ENCODE measurements at places on chromosomes 5 and 9.

DNA sequence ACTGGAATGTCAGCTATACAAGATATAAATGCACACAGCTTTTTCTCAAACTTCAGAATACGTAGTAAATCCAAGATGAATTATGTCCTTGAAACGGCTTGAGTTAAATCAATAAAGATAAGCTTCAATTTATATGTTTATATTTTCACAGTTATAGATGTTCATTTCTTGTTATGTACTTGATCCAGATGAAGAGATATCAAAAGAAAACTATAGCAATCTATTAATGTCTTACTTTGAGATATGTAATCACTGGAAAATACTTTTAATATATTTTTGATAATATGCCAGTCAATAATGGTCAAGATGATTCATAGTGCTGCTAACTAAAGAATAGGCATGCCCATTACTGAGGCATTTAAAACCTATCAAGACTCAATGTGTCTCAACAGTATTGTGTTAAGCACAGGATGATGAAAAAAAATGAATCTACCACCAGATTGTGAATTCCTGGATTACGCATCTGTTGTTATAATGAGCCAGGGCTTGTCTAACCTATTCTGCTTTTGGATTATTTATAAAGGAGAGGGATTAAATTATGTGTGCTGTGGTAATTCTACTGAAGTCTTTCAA, 372.6 kb upstream of the PRR16 start:
- DNase-seq: no peak

DNA sequence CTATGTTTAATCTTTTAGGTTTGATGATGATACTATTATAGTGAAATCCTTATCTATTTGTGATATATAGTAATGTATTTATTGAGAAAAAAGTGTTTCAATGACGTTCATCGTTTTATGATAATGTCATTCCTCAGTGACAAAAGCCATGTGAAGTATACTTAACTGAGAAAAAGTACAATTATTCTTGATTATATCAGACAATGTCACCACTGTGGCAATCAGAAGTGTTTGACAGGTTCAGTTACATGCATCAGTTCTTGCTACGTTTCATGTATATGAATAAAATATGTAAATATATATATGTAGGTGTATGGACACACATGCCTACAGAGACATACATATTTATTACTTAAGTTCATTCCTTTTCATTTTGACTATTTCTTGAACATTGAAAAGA, 341.5 kb upstream of the CDH10 start:
- no peak for DNase-seq

- no peak for DNase-seq
Observed at GRCh38 chr5:73770172-73771025, 144.4 kb downstream of the ARHGEF28 start.

- DNase-seq: no peak
Observed at GRCh38 chr5:113447498-113448050, 12.8 kb upstream of the TSSK1B start.

GRCh38 chr5:30928956-30929355, 264.5 kb upstream of the CDH6 start:
- no peak for DNase-seq

- no peak for DNase-seq
Observed at GRCh38 chr5:82911910-82912309, 165.3 kb downstream of the TMEM167A start.

DNA sequence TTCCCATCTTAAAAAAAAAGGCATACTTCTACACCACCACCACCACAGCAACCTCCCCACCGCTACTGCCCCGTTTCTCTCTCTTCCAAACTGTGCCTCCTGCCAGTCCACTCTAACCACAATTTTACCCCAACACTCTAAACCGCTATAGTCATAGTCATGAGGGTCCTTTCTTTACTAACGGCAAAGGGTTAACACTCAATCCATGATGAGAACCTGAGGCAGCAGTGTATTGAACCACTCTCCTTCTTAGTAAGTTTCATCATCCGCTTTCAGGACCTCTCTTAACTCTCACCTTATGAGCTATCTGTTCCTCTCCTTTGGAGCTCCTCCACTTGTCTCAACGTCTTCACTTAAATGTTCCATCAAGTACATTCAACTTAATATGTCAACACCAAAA, 34.0 kb downstream of the IDNK start:
- no peak for DNase-seq

- DNase-seq: no peak
Observed at GRCh38 chr5:2442496-2443354, 308.8 kb downstream of the IRX2 start.

GRCh38 chr5:93008502-93009207, 572.4 kb downstream of the NR2F1-AS1 start:
- DNase-seq: no peak

DNA sequence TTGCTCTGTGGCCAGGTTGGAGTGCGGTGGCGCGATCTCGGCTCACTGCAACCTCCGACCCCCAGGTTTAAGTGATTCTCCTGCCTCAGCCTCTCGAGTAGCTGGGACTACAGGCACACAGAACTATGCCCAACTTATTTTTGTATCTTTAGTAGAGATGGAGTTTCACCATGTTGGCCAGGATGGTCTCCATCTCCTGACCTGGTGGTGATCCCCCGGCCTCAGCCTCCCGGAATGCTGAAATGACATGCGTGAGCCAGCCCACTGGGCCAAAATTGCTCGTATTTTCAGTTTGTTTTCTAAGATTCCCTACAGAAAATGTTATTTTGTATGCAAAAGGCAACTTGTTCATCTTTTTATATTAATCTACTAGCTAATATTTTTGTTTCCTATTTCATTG, 782.6 kb downstream of the TLE1 start:
- no peak for DNase-seq

GRCh38 chr5:91095313-91095712, 287.8 kb downstream of the ARRDC3 start:
- no peak for DNase-seq

DNA sequence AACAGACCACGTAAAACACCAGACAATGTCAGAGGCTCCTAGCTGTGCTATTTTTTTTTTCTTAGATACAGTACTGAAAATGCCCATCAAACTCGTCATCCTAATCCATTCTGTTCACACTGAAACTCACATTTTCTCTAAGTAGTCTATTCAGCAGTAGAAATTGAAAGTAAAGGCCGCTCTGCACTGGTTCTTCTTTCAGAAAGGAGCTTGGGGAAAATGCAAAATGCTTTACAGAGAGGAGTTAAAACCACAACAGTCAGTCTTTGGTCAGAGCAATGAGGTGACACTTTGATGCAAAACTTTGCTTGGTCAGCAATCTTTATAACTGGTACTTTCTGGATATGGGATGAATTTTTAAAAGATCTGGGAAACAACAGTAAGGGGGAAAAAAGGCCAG, 43.8 kb upstream of the SUSD1 start:
- DNase-seq: no peak

GRCh38 chr9:28004900-28005299, 431.6 kb upstream of the C9orf72 start:
- DNase-seq: no peak

DNA sequence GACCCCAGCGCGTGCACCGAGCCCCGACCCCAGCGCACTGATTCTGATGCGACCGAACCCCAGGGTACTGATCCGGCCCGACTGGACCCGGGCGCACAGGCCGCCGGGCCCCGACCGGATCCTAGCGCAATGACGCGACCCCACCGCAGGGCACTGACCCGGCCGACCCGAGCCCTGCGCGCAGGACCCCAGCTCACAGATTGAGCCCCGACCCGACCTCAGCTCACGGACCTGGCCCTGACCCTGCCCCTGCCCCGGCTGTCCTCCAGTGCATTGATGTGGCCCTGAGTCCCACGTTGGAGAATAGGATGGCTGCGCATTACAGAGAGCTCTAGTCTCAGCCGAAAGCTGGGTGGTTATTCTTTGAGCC, 438 bp downstream of the TRIP13 start:
- DNase-seq: no peak

GRCh38 chr5:145585443-145586148, 249.5 kb downstream of the PRELID2 start:
- DNase-seq: no peak

- no peak for DNase-seq
Observed at GRCh38 chr5:68200288-68200687, 15.3 kb upstream of the PIK3R1 start.

DNA sequence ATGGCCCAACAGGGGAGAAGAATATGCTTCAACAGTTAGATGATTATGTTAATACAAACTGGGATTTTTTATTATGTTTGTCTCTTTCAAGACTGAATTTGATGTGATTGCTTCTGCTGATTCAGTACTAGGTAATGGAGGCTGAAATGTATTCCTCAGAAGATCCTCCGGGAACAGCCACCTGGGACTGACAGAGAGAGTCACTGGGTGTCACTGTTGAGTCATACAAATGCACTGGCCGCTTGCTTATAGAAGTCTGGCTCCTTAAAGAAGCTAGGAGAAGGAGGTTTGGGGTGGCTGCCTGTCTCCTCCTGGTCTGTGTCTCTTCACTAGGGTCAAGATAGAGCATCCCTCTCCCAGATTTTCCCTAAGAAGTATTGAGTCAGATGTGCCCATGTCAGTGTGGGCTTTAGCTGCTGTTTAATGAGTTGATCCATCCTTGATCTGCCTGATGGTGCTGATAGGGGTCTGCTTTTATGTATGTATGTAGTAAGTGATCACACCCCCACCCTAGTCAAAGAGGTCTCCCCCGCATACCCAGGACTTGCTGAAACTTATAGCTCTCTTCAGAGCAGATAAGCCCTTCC, 773.4 kb downstream of the BRINP1 start:
- DNase-seq: no peak

Measured in stimulated activated CD8-positive, alpha-beta memory T cell treated with anti-CD3 and anti-CD28 coated beads, Interleukin-7, amount 100 ng/mL, for 4 hours (primary cell).